ENCODE measurements at places on chromosomes 7 and 10.
A peak's percentile ranks its signal among the peaks of the same experiment; 100 is the strongest.

- no peak for DNase-seq
Observed at GRCh38 chr10:31678575-31679516, 249.8 kb downstream of the ARHGAP12 start.

GRCh38 chr10:8137272-8137681 lies 82.8 kb downstream of the GATA3 start:
- DNase-seq, result no peak

- no peak for DNase-seq
Observed at GRCh38 chr10:132551093-132551807, 13.7 kb downstream of the INPP5A start.

DNA sequence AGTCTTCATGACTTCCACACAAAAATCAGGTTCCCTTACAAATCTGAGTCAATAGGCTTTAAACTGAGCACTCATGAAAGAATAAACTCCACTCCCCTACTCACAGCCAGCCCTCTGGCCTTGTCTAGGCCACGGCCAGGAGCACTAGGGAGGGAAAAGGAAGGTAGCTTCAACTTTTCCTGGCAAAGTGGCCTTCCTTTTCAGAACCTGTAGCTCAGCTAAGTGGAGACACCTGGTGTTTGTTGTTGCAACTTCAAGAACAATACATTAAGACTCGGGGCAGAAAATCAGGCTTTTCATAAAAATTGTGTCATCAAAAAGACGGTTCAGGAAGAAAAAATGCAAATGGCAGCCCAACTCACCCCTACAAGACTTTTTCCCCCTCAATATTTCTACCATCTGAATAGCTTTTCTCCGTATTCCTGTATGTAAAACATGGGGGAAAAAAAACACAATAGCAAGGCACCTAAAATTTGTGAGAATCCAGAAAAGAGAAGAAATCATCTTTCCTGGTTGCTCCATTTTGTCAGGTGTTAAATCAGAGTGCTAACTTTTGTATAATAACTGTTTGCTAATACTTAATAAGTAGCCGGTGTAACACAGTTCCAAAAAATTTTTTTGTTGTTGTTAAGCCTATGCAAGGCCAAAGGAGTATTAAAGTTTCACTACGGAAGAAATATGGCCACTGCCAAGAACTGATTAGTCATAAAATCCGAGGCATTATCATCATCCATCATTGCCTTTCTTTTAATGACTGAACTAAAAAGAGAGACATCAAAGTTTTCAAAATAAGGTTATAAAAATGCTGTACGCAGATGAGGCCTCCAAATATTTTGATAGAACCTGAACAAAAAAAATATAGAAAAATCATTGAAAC lies 66.2 kb upstream of the ARID5B start:
- no peak for DNase-seq

GRCh38 chr7:130114374-130114773 lies 44.0 kb downstream of the KLHDC10 start:
- no peak for DNase-seq

- DNase-seq, result no peak
Observed at GRCh38 chr7:128954830-128955802, 17.4 kb downstream of the IRF5 start.

- DNase-seq, result no peak
Observed at GRCh38 chr7:128763541-128763940, 12.1 kb downstream of the OPN1SW start.

- DNase-seq, result no peak
Observed at GRCh38 chr10:29324220-29324841, 35.5 kb downstream of the LYZL1 start.

DNA sequence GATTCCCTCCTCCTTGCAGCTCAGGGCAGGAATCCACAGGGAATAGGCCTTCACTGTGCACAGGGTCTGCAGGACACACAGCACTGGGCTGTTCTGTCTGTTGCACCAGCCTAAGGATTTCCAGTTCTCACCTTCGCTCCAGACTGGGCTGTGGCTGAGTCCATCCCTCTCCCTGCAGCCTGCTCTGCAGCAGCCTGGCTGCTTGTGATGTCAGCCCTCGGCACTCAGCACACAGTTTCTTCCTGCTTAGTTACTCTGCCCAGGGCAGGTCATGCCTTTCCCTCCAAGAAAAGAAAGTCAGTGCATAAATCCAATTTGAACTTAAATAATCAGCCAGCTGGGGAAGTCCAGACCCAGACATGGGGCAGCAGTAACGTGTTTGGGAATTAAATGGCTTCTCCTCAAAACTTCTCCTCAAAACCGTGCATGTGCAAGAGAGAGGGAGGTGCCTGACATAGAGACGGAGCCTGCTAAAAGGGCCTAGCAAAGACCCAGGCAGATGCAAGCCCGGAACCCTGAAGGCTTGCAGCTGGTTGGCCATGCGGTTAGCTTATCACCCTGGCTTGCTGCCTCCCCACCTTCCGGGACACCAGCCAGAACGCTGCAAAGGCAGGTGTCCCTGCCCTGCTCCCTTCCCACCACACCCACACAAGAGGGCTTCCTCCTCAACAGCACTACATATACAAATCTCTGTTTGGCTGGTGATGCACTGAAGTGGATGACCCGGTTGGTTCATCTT lies 10.9 kb upstream of the GDF2 start:
- no peak for DNase-seq

DNA sequence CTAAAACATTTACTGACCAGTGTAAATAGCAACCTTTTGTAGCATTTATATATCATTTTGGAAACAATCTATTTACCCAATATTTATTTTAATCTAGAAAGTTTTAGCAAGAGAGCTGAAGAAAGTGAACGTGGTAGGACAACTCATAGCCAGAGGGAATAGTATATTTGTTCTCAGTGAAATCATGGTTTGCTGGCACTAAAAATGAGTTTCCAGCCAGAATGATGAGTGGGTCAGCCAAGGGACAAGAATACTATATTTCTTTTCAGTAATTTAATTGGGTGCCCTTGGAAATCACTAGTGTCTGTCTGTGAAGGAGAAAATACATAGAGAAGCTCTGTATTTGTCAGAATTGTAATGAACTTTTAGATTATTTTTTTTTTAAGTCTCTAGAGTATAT lies 74.9 kb downstream of the MINPP1 start:
- no peak for DNase-seq

DNA sequence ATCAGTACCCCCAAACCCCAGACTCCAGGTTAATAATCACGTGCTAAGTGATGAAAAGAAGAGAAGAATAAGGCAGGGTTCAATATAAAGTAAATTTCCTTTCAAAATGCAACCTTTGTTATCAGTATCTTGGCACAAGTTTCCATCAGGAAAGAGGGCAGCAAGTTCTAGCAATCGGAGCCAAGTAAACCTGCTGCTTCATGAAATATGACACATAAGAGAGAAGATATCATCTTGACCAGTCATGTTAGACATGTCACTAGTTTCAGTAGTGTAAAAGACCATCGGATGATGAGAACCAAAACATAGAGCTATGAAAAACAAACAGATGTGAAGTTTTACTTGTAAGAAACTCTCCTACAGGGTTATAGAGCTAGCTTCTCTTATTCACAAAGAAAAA lies 44.0 kb downstream of the AASS start:
- no peak for DNase-seq

- no peak for DNase-seq
Observed at GRCh38 chr7:134495546-134495945, 31.8 kb upstream of the AKR1B10 start.

GRCh38 chr10:46251857-46252847 lies 34.6 kb upstream of the ANTXRL start:
- DNase-seq, result peak; percentile 57

DNA sequence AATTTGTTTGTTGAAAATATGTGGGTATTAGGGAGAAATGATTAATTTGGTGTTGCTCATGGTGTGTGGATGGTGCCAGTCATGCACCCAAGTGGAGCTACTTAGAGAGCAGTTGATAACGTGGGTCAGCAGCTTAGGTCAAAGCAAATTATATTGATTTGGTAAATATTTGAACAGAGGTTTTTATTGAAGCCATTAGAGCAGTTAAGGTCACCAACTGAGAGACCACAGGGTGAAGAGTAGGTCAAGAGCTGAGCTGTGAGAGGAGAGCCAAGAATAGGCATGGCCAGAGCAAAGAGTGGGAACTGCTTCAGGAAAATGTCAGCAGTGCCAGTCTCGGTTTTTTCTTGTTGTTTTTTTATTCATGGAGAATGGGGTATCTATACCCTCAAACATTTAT lies 97.9 kb downstream of the TMEM168 start:
- no peak for DNase-seq

DNA sequence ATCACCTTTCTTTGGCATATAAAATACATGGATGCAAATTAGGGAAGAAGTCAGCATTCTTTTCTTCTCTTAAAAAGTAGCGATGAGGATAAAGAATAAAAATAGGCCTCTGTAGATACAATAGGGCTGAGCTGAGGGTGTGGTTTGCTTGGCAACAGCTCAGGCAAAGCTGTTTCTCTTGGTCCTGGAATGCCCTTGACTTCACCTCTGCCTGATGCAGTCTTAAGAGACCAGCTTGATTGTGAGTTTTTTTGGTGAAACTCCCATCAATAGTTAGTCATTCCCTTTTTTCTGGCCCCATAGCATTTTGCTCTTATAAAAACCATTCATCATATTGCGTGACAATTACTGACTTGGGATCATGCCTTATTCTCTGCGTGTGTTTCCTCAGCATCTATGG lies 42.1 kb upstream of the MKLN1 start:
- DNase-seq, result no peak

DNA sequence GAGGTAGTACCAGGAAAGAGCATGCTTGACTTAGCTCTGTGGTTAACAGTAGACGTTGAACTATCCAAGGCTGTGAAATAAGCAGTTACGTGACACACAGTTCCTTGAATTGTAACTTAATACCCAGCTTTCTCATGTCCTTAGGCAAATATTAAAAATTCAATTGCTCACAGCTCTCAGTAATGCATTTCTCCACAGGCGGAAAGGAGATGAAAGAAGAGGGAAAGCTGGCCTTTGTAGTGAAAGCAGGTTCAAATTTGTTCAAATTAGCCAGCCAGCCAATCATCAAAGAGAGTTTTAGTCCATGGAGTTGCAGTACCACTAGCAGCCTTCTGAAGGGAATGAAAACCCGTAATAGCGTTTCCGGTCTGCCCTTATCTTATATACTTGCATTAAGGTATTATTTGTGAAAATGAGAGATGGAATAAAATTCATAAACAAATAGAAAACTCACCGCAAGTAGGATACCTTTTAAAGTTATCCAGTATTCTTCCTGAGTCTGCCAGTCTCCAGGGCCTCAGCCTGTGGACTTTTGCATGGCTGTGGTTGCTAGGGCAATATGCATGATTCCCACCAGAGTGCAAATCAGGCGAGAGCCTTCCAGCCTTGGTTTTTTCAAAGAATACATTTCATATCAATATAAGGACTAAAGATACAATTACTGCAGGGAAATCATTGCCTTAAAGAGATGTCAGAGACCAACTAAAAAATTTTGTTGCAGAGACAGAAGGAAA lies 795.5 kb downstream of the TNS3 start:
- DNase-seq, result no peak

DNA sequence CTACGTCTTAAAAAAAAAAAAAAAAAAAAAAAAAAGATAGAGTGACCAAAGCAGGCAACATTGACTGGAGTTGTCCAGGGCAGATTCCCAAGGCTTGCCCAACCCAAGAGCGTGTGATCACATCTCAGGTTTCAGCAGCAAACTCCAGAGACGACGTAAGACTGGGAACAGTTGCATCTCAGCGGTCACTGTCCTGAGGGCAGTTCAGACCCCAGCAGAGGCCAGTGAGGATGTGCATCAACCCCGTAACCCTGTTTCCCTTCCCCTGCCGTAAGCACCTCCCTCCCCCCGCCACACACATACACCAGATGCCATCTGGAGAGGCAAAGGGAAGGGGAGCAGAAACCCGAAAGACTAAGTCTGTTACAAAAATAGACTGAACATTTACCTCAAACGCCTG lies 19.3 kb upstream of the TOMM7 start:
- DNase-seq, result no peak

DNA sequence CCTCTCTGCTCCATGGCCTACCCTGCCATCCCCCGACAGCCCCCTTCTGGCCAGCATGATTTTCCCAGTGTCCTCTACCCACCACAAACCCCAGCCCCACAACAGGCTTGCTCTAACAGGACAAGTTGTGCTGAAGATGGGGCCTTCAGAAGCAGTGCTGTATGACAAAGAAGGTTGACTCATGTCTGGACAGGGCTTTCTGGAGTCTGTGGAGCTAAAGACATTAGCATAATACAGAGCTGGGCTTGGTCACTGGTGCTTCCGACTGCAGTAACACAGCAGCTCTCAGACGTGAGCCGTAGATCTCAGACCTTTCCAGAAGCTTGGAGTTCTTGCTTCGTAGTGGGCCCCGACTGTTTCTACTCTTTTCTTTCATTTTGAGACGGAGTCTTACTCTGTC lies 100.5 kb downstream of the GTF2IRD1 start:
- no peak for DNase-seq

GRCh38 chr7:3188946-3189345 lies 112.1 kb upstream of the SDK1 start:
- DNase-seq, result no peak

- no peak for DNase-seq
Observed at GRCh38 chr7:43658718-43659548, 70.4 kb downstream of the COA1 start.

GRCh38 chr10:22999942-23000341 lies 72.1 kb downstream of the ARMC3 start:
- no peak for DNase-seq

- no peak for DNase-seq
Observed at GRCh38 chr10:124590216-124591122, 128.8 kb downstream of the LHPP start.

- no peak for DNase-seq
Observed at GRCh38 chr10:520402-520787, 169.1 kb downstream of the DIP2C start.

- DNase-seq, result no peak
Observed at GRCh38 chr10:76299501-76299900, 868.1 kb downstream of the LRMDA start.

GRCh38 chr7:75740846-75741497 lies 2.2 kb upstream of the HIP1 start:
- no peak for DNase-seq

DNA sequence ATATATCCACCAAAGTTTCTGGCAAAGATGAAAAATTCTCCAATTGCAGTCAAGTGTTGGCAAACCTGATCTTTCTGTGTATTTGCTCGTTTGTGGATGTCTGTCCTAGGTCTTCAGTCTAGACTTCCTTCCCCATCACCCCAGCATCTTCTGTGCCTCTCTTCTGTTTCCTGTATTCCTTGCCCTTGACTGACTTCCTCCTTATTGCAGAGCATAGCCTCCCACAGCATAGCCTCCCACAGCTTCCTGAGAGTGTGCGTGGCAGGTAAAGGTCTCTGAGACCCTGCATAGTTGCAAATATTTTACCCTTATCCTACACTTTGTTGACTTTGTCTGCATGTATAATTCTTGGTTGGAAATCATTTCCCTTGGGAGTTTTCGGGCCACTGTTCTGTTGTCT lies 18.4 kb downstream of the SLC18A2 start:
- no peak for DNase-seq

- DNase-seq, result peak; percentile 50
Observed at GRCh38 chr10:42976351-42977031, 100.4 kb upstream of the RET start.

GRCh38 chr10:68811314-68812009 lies 15.9 kb upstream of the STOX1 start:
- DNase-seq, result no peak

DNA sequence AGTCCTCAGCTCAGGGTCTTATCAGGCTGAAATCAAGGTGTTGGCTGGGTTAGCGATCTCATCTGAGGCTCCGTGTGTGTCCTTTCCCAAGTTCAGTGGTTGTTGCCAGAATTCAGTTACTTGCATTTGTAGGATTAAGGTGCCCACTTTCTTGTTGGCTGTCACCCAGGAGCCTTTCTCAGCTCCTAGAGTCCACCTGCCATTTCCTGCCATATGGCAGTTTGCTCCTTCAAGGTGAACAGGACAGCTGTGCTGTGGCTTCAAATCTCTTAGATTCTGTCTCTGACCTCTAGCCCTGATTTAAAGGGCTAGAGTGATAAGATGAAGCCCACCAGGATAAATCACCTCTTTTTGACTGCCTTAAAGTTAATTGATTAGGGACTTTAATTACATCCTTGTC lies 1.0 kb upstream of the HIF1AN start:
- DNase-seq, result no peak

Measured in cardiac septum (tissue), 1 donor.